MCF 10A (cell line): ENCODE measurements at places on chromosomes 1 and 21. TPM values are rescaled to one million over a fixed set of nuclear protein-coding genes. Genes with fewer than 3 reads are reported as not detected.

The EPHA10 gene
- total RNA-seq: 0.74 and 1.0 TPM in 2 replicates

The SDCCAG8 gene
- total RNA-seq: 81.1 and 128 TPM in 2 replicates

GRCh38 chr1:20753589-20753988, 21.1 kb upstream of the SH2D5 start:
- peaks cover 87% of the 10 kb centered on the region for H3K36me3 ChIP-seq
- no peak for DNase-seq
- no peak overlapping the region for H3K27ac ChIP-seq
- no peaks in the 10 kb centered on the region for H3K4me1 ChIP-seq
- no peak overlapping the region for H3K4me3 ChIP-seq

- H3K27ac ChIP-seq: no peak overlapping the region
- H3K27me3 ChIP-seq: peaks cover 62% of the 10 kb centered on the region
- H3K4me1 ChIP-seq: no peaks in the 10 kb centered on the region
- DNase-seq: no peak
- no peaks in the 10 kb centered on the region for H3K36me3 ChIP-seq
Measured at GRCh38 chr1:38297842-38298241, 251.2 kb upstream of the POU3F1 start.

- no peaks in the 10 kb centered on the region for H3K36me3 ChIP-seq
- peaks cover 21% of the 10 kb centered on the region for H3K4me1 ChIP-seq
- peak overlapping the region; percentile 21 for H3K27ac ChIP-seq
- H3K4me3 ChIP-seq: no peak overlapping the region
Measured at GRCh38 chr21:16571594-16571993, 841.8 kb downstream of the USP25 start.

GRCh38 chr1:64337926-64338325, 132.0 kb upstream of the CACHD1 start:
- no peak for DNase-seq
- H3K27ac ChIP-seq: no peak overlapping the region
- H3K36me3 ChIP-seq: no peaks in the 10 kb centered on the region
- H3K4me3 ChIP-seq: no peak overlapping the region
